ENCODE measurements at places on chromosomes 5 and 9.

- DNase-seq = no peak
These were observed 124.3 kb downstream of the COL23A1 start for GRCh38 chr5:178465861-178466288.

GRCh38 chr9:91503673-91504081, 80.0 kb upstream of the NFIL3 start:
- no peak for DNase-seq

GRCh38 chr9:98491231-98491651, 217.5 kb downstream of the GABBR2 start:
- no peak for DNase-seq

GRCh38 chr5:149117970-149118369, 23.3 kb upstream of the ABLIM3 start:
- no peak for DNase-seq

GRCh38 chr5:71977311-71977710, 130.0 kb upstream of the MAP1B start:
- no peak for DNase-seq

- DNase-seq = no peak
These were observed 38.8 kb downstream of the LPCAT1 start for GRCh38 chr5:1484730-1485578.

GRCh38 chr9:16987026-16987425, 116.6 kb upstream of the BNC2 start:
- DNase-seq = no peak

- DNase-seq = no peak
These were observed 100.5 kb downstream of the TLE4 start for GRCh38 chr9:79672236-79672635.

- DNase-seq = no peak
These were observed 17.5 kb downstream of the ADAM19 start for GRCh38 chr5:157558041-157558595.

DNA sequence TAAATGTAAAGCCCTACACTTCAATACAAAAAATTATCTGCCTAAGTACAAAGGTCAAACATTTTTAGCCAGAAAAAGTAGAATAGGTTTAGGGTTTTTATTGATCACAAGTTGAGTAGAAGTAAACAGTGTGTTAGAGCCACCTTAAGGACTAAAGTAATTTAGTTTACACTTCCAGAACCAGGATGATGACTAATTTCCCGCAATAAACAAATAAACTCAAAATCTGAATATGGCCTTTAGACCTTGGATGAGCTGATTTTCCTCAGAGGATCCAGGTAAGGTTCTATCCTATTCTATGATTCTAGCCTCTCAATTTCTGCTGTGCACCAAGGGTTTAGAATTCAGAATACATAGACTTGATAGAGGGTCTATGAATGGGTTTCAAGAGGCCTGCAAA, 179.4 kb upstream of the TBCA start:
- DNase-seq = no peak

All from activated CD4-positive, alpha-beta T cell treated with anti-CD3 and anti-CD28 coated beads, Interleukin-2, amount 50 U/mL, for 4 hours (primary cell).